ENCODE measurements at places on chromosomes 2 and 18.

DNA sequence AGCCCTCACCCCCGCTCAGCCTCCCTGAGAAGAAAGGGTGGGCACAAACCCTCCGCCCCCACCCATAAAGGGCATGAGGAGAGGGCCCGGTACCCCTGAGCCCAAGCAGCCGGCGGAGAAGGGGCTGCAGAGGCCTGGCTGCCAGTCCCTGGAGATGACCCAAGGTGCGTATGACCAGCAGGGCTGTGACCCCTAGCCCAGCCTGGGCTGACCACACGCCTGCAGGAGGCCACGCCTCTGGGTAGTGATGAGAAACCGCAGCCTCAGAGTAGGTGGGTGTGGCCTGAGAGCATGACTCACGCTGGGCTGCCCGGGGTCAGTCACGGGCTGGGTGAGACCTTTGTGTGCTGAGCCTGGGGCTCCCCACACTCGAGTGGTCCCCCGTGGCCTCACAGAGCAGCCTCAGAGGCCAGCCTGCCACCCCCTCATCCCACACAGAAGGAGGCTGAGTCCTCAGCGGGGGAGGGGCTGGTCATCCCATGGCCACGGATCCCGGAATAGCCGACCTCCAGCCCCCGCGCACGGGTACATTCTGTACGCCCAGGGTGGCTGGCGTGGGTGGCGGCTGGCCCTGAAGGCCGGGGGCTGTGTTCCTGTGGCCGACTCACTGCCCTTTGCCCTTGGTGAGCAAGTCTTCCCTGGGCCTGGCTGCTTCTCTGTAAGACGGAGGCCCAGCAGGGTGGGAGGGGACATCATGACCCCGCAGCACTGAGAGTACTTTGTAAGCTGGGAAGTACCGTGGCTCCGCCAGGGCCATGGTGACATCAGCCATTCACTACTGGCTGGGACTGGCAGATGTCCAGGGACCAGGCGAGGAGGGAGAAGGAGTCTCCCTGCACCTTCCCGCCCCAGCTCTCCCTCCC is 110.8 kb upstream of the OTOS start:
- DNase-seq, result peak; percentile 81

- DNase-seq, result no peak
Measured at GRCh38 chr2:119536211-119536610, 8.0 kb upstream of the CFAP221 start.

DNA sequence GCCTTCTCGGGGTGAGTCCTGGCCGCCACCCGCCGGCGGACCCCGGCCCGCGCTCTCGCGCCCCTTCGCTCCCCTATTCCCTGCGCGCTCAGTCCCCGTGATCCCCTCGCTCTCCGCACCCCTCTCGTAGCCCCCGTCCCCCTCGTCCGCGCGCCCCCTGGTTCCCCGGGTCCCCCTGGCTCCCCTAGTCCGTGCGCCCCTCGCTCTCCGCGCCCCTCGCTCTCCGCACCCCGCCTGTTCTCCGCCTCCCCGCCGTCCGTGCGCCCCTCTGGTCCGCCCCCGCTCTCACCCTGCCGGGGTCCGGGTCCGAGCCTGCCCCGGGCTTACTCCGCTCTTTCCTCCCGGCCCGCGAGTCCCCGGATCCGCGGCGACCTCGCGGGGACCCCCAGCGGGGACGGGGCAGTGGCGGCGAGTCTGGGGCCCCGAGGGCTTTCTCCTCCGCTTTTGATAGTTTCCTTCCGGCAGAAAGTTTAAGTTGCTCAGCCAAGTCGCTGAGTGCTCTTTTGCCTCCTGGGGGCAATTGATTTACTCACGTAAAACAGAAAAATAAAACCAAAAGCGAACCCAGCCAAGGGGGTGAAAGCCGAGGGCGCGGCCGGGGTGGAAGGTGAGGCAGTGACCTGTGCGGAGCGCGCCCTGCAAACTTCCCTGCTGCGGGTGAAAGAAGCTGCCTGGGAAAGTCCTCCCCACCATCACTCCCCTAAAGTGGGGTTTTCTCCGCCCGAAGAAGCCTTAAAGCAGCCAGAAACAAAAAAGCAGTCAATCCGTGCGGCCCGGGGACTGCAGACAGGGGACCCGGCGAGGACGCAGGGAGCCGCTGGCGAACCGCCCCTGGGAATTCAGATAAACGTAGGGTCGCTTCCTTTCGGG is 568 bp downstream of the RAB31 start:
- DNase-seq, result peak; percentile 39

DNA sequence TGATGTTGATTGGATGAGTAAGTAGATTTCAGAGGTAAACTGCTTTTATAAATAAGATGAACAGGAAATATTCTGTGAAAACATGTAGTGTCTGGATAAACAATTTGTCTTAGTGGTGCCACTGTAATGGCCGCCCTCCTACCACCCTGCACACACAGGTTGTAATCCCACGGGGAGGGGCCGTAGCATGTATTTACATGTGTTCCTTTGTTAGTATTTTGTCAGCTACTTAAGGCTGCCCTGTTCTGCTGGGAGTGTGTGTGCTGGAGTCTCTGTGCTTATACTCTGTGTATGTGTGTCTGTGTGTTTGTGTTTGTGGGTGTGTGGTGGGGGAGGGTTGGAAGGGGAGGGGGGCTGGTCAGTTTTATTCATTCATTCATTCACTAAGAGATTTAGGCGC is 5.1 kb downstream of the TSHZ1 start:
- no peak for DNase-seq

GRCh38 chr2:64086347-64087082 is 57.7 kb downstream of the PELI1 start:
- DNase-seq, result no peak

- DNase-seq, result no peak
Measured at GRCh38 chr18:9211955-9212354, 75.4 kb downstream of the ANKRD12 start.

Data from right hindlimb (tissue), 1 donor.